ENCODE measurements at places on chromosomes 2 and 18. TPM values are rescaled to one million over a fixed set of nuclear protein-coding genes. Genes with fewer than 3 reads are reported as not detected.

LPIN2 gene
- 52.3 TPM for total RNA-seq

SLC23A3 gene
- total RNA-seq: 2.8 TPM

UPP2 gene
- 0.19 TPM for total RNA-seq

HOXD13 gene
- not detected for total RNA-seq

LIMS2 gene
- 101 TPM for total RNA-seq

TMEM169 gene
- 4.6 TPM for total RNA-seq

VAMP5 gene
- 46.0 TPM for total RNA-seq

ANKRD23 gene
- total RNA-seq: 4.0 TPM

FEV gene
- total RNA-seq: not detected

TP53I3 gene
- total RNA-seq: 45.1 TPM

SERPINB10 gene
- not detected for total RNA-seq

CGREF1 gene
- total RNA-seq: 3.7 TPM

Data from kidney (tissue), 22 donors.